CD4-positive, alpha-beta T cell treated with Interleukin-15 for 4 hours (primary cell): ENCODE measurements at places on chromosomes 1 and 21.

DNA sequence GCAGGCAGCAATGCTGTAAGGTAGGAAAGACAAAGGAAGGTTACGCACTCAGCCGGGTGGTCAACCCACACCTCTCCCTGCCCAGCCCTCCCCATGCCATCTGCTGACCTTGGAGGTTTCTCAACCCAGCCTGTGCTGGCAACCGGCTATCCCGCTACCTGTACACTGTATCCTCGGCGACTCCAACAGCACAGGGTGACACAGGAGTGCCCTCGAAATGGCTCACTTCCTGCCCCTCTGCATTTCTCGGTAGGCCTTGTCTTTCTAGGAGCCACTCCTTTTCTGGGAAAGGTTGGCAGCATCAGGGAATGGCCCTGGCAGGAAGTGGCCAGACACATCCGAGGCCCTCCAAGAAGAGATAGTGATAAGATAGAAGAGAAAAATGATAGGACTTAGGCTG is 124.0 kb downstream of the PROX1 start:
- DNase-seq: no peak

GRCh38 chr1:29090937-29091618 is 32.6 kb downstream of the TMEM200B start:
- DNase-seq: no peak

DNA sequence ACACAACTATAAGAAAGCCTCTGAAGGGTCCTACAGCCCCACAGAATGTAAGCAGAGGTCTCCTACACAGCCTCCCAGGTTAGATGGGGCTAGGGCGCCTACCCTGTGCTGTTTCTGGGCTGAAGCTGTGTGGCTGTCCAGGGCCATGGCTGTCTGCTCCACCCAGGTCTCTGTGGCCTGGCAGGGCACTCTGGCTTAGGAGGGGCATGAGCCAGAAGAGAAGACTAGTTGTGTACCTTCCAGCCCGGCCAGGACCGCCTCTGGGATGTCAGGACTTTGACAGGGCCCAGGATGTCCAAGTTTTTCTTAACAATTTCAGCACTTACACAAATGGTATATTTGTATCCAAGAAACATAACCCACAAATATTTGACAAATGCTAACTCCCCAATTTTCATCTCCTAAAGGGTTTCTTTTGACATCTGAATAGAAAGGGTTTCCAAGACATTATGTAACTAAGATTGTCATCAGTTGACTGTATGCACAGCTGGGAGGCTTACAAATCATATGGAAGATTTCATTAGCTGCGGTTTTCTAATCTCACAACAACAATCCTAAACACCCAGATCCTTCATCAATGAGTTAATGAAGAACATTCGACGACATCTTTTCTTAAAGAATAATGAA is 80.5 kb downstream of the HSF2BP start:
- no peak for DNase-seq

GRCh38 chr1:94623560-94624148 is 82.1 kb upstream of the F3 start:
- no peak for DNase-seq

DNA sequence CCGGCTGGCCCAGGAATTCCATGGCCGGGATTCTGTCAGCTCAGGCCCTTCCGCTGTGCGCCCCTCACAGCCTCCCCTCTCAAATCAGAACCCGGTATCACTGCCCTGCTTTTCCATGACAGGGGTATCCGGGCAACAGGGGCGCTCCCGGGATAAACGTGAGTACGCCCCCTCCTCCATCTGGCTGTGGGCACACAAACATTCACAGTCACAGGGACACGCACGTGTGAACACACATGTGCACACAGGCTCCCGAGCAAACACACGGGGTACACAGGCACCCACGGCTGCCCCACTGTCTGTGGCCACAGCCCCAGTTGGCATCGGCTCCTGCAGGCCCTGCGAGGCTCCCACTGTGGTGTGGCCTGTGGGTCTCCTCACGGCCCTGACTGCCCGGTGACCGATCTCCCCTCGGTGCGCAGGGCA is 16.7 kb downstream of the COL6A1 start:
- DNase-seq: no peak

- no peak for DNase-seq
Measured at GRCh38 chr1:200659269-200659668, 10.4 kb downstream of the DDX59 start.

DNA sequence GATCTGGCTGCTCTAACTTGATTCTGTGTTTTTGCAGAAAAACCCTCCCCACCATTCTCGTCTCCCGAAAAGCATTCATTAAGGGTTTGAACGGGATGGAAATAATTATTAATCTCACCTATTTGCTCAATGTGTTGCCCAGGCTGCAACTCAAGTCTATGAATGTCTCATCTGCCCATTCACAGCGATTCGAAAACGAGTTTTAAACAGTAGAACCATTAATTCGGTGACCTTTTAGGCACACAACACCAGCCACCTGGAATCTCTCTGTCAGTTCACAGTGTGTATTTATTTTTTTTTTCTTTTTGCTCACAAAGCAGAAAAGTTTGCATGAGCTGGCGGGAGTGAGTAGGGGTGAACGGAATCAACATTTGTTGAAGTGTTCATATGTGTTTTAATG is 764.7 kb upstream of the TPTE start:
- no peak for DNase-seq
